Left cardiac atrium (tissue), 4 donors: ENCODE measurements at places on chromosomes 4 and X. TPM values are rescaled to one million over a fixed set of nuclear protein-coding genes. Genes with fewer than 3 reads are reported as not detected.

TMPRSS11E gene
- not detected for total RNA-seq

FGFR3 gene
- 1.6 TPM for total RNA-seq

APBB2 gene
- 56.5 TPM for total RNA-seq

SH3D19 gene
- total RNA-seq: 94.7 TPM

DNA sequence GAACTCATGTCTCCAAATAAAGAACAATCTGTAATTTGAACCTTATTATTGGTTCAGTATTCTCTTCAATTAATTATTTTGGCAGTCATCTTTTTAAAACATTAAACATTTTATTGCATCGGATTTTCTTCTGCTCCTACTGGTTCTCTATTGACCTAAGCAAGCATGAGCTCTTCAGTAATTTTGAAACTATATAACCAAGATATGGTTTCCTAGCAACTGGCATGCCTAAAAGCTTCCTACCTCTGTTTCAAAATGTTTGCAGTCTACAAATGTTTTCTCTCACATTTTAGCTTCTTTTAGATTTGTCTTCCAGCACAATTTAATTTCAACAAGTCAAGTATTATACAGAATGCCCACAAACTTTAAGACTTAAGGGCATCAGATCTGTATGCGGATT lies 371.3 kb downstream of the GPM6A start:
- DNase-seq: no peak

DNA sequence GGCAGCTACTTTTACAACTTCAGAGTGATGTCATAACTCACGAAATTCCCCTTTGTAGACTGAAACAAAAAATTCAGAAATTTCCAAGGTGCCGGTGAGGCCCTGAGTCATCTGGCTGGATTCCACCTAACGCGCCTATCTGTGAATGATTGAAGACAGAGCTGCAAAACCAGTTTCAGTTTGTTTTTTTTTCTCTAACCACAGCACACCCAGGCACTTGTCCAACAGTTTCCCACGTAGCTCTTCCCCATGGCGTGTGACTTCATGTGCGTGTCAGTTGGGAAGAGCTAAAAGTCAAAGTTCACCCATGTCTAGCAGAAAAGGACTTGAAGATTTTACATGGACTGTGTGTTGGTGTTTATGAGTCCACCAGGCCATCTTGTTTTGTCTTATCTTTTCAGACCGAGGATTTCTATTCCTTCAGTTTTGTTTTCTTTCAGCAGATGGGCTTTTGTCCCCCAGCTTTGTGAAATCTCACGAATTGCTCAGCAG lies 16.4 kb downstream of the TCEANC start:
- peak; percentile 64 for DNase-seq

GRCh38 chr4:159384632-159385031 lies 281.8 kb downstream of the RAPGEF2 start:
- no peak for DNase-seq

- no peak for DNase-seq
Observed at GRCh38 chrX:41265615-41266014, 68.3 kb upstream of the DDX3X start.

GRCh38 chr4:184668511-184669114 lies 19.1 kb downstream of the PRIMPOL start:
- DNase-seq: no peak
